ENCODE measurements at places on chromosomes 3 and 15.
A peak's percentile ranks its signal among the peaks of the same experiment; 100 is the strongest.

- DNase-seq: no peak
Observed at GRCh38 chr15:94791510-94791909, 560.1 kb downstream of the MCTP2 start.

DNA sequence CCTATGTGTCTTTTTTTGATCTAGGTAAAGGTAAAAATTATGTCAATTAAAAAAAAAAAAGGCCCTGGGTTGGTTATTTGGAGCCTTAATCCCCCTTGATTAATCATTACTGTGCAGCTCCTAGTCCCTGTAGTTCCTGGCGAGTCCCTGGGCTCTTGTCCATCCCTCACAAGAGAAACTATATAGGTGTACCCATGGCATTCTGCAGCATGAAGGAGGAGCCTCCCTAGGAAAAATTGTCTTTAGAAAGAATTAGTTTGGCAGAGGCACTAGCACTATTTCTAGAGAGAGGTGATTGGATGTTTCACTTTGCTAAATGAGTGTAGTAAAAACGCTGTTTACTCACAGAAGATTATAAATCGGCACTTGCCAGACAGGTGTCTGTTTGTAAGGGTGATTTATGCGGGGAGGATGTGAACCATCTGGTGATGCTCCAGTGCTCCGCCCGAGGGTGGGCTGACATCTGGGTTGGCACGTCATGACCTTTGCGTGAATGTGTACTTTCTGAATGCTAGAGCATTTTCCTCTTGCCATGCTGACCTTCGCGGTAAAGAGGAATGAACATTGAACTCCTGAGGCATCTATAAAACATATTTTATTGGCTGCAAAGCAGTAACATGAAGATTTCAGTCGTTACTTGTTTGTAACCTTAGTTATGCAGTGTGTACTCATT is 12.6 kb downstream of the PLCL2 start:
- DNase-seq: no peak

- no peak for DNase-seq
Observed at GRCh38 chr15:68354268-68354667, 76.7 kb downstream of the FEM1B start.

DNA sequence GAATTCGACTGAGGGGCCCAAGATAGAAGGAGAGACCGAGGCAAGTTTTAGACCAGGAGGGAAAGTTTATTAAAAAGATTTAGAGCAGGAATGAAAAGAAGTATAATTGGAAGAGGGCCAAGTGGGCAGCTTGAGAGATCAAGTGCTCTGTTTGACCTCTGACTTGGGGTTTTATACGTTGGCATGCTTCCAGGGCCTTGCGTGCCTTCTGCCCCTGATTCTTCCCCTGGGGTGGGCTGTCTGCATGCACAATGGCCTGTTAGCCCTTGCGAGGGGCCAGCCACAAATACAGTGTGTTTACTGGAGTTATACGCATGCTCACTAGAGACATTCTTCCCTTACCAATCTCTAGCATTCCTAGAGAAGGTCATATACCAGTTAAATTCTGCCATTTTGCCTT is 70.7 kb upstream of the LARS2 start:
- no peak for DNase-seq

GRCh38 chr3:14371573-14372474 is 30.6 kb upstream of the SLC6A6 start:
- peak; percentile 96 for DNase-seq

GRCh38 chr15:101795455-101795854 is 7.9 kb upstream of the OR4F6 start:
- no peak for DNase-seq
